Hair follicle dermal papilla cell (primary cell): ENCODE measurements at places on chromosomes 1 and 21. TPM values are rescaled to one million over a fixed set of nuclear protein-coding genes. Genes with fewer than 3 reads are reported as not detected.

EDARADD gene
- 0.49 and 0.65 TPM in 2 replicates for total RNA-seq

SLC45A3 gene
- total RNA-seq: 0.73 and 1.1 TPM in 2 replicates

TNFRSF8 gene
- total RNA-seq: not detected in 2 replicates

TNFRSF18 gene
- 0.16 TPM in 1 of 2 replicates, not detected in the other for total RNA-seq

CGN gene
- 0.12 TPM in 1 of 2 replicates, not detected in the other for total RNA-seq

LCK gene
- not detected in 2 replicates for total RNA-seq

AMY1A gene
- total RNA-seq: not detected in 2 replicates

HSPG2 gene
- total RNA-seq: 133 and 142 TPM in 2 replicates

SPRR2E gene
- total RNA-seq: not detected in 2 replicates

OBSCN gene
- total RNA-seq: 10.6 and 11.4 TPM in 2 replicates

TMEM240 gene
- 4.7 and 6.7 TPM in 2 replicates for total RNA-seq

RPTN gene
- total RNA-seq: 0.12 TPM in 1 of 2 replicates, not detected in the other

SLC25A34 gene
- 0.49 and 0.65 TPM in 2 replicates for total RNA-seq

GNG4 gene
- total RNA-seq: under 0.01 TPM in 1 of 2 replicates, not detected in the other

C8A gene
- total RNA-seq: not detected in 2 replicates

CEPT1 gene
- total RNA-seq: 35.9 and 37.6 TPM in 2 replicates

KLHDC8A gene
- total RNA-seq: not detected in 2 replicates

CFAP74 gene
- not detected in 2 replicates for total RNA-seq

CEP170 gene
- total RNA-seq: 83.5 and 103 TPM in 2 replicates

SPATA17 gene
- 0.85 and 1.3 TPM in 2 replicates for total RNA-seq
